ENCODE measurements at places on chromosomes 3 and 15. TPM values are rescaled to one million over a fixed set of nuclear protein-coding genes. Genes with fewer than 3 reads are reported as not detected.

DNA sequence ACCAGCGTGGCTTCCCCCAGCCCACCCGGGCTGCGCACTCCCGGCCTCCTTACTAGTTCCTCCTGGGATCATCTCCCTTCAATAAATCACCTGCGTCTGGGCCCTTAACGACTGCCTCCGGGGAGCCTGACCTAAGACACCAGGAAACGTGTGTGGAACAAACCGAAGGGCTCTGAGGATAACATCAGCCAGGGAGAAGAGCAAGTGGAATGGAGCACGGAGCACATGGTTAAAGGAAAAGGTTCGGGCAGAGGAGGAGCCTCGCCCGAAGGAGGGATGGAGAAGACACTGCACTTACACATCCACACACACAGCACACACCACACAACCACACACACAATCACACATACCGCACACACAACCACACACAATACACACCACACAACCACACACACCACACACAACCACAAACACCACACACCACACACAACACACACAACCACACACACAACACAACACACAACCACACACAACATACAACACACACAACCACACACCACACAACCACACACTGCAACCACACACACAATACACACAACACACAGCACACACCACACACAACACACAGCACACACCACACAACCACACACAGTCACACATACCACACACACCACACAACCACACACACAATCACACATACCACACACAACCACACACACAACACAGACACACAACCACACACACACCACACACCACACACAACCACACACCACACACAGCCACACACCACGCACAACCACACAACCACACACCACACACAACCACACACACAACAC is 24.7 kb downstream of the CPN2 start:
- DNase-seq: no peak

UNC13C gene
- total RNA-seq: 1.5 TPM

DNA sequence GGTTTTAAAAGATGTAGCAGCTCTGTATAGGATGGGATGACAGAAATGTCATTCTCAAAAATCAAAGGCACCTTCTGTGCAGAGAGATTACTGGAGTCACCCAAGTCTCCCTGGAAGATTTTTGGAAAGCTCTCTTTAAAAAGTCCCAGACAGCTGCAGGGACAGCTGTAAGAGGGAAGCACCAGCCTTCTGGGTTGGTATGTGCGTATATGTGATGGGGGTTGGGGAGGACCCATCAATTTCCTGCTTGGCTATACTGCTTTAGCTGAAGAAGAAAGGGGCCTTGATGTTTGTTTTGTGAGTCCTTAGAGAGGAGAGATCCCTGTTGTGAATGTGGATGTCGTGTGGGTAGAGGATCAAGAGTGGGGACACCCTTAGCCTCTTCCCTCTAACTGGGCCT is 5.4 kb upstream of the SEC11A start:
- DNase-seq: no peak

SCAANT1 gene
- total RNA-seq: not detected

- DNase-seq: no peak
Measured at GRCh38 chr3:127495821-127496655, 94.5 kb downstream of the TPRA1 start.

ALDH1A3 gene
- 8.0 TPM for total RNA-seq

DNA sequence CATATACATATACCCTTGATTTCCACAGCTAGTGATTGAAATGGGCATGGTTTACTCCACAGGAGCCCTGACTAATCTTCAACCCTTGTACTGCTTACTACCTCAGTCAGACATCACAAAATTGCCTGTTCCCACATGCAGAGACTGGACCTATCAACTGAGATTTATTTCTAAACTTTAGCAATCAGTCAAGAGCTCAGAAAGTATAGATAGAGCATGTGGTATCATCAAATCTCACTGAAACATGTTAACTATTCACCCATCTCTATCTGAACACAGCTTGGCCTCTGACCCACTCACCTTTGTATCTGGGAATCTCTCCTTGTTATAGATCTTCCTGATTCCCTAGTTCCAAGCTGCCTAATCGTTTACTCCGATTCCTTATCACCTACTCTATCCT is 14.6 kb downstream of the ADAM10 start:
- DNase-seq: no peak

DNA sequence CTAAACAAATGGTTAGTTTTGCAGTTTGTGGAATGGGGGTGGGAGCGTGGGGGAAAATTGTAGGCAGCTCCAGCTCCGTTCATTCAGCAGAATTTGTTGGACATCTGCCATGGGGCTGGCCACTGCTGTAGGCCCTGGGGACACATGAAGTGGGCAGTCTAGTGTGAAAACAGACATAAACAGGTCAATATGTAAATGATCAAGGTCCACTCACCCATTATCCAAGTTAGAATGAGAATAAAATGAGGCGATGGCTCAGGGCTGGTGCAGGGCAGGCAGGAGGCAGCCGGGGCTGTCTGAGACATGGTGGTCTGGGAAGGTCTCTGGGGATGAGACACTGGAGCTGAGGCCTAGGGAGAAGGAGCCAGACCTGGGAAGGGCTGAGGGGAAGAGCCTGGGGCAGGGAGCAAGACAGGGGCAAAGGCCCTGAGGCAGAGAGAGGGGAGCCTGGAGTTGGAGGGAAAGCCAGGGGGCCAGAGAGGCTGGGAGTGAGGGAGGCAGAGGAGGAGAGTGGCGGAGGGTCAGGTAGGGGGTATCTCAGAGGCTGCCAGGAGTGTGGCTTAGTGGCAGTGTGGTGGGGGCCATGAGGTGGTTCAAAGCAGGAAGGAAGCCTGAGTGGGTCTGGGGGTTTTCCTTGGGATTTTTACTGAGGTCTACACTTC is 6.2 kb upstream of the SLC6A6 start:
- DNase-seq: no peak

DNA sequence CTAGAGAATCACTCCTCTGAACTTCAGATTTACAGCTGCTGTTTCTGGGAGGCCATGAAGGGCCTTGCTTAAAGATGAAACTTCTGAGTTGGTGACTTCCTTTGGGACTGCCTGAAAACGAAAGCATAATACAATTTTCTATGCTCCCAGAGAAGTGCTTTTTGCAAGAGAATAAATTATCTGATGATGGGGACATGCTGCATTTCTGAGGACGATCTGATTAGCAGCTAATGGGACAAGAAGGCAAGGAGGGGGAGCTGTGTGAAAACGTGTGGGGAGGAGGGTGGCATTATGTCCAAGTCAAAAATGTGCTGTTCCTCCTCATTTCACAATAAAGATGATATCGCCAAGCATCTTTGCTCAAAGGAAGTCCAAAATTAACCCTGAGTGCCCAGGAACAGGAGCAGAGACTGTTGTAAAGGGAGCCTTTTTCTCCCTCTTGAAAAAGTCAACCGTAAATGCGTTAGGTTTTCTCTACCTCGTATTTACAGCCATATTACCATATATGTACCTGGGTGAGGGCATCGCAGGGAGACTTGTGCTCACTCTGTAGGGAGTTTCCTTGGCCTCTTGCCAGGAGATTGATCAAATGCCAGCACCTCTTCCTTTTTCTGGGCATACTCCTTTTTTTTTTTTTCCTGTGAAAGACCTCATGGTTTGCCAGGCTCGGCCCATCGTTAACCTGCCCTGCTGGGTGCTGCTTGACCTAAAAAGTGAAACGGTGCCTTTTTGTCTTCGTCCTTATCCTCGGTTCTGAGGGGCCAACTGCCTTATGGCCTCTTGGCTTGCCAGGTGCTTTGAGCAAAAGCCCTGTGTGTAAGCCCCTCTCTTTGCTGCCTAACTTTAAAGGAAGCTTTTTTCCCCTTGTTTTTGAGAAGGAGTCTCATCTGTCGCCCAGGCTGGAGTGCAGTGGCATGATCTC is 11.5 kb downstream of the ITPR1 start:
- DNase-seq: no peak

- DNase-seq: no peak
Measured at GRCh38 chr3:16199769-16200168, 25.3 kb downstream of the GALNT15 start.

CCR9 gene
- not detected for total RNA-seq
